ENCODE measurements at places on chromosomes 13 and 19.

DNA sequence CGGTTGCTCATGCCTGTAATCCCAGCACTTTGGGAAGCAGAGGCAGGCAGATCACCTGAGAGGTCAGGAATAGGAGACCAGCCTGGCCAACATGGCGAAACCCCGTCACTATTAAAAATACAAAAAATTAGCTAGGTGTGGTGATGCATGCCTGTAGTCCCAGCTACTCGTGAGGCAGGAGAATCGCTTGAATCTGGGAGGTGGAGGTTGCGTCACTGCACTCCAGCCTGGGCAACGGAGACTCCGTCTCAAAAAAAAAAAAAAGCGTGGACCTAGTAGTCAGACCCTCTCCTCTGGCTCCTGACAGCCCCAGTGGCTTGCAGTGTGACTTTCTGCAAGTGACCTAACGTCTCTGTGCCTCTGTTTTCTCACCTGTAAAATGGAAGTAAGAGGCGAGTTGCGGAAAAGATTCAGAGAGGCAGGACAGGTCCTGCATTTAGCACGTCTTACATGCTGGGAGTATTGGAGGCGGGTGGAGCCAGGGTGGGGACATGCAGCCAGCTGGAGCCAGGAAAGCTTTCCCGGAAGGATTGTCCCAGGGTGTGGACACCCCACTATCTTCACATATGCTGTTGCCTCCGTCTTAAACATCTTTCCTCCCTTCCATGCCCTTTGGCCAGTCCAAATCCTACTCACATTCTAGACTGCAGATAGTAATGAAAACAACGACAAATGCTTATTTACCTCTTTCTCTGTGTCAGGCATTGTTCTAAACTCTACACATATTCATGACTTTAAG, 2.9 kb downstream of the TUBB4A start:
- DNase-seq, result no peak

- no peak for DNase-seq
These were observed 1.5 kb downstream of the STARD13 start for GRCh38 chr13:33284031-33284430.

GRCh38 chr13:42757678-42758420, 23.5 kb upstream of the FAM216B start:
- no peak for DNase-seq

GRCh38 chr19:57099199-57099661, 20.6 kb upstream of the USP29 start:
- peak; percentile 59 for DNase-seq

DNA sequence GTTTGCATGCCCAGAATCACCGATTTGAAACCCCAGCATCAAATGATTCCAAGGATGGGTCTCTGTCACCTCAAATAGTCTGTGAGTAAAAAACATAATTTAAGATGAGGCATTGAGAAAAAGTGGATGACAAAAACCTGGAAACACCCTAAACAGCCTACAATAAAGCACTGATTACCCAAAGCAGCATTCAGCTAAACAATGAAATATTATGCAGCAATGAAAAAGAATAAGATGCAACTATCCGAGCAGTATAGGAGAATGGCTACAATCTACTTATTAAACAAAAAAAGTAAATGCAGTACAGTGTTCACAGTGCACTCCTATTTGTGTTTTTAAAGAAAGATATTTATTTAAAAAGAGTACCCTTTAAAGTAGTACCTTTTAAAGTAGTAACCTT, 7.7 kb upstream of the RFX2 start:
- DNase-seq, result no peak

DNA sequence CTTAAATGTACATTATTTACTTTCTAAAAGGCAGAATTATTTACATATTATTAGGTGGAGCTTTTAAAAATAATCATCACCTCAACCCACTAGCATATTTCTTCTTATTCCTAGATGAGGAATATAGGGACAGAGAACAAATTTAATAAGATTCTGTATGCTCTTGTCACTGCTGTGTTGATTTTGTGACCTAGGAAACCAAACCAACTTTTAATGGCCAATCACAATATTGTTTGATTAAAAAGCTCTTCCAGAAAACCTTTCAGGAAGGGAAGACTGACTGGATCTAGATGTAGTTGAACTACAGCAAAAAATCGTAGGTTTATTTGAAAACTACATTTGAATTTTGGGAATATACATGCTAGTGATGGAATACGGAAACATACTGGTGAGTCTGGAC, 91.8 kb upstream of the RAP2A start:
- DNase-seq, result no peak

GRCh38 chr19:41540041-41540695, 35.8 kb upstream of the CEACAM21 start:
- no peak for DNase-seq

GRCh38 chr19:38599722-38600121, 18.0 kb downstream of the MAP4K1 start:
- no peak for DNase-seq

DNA sequence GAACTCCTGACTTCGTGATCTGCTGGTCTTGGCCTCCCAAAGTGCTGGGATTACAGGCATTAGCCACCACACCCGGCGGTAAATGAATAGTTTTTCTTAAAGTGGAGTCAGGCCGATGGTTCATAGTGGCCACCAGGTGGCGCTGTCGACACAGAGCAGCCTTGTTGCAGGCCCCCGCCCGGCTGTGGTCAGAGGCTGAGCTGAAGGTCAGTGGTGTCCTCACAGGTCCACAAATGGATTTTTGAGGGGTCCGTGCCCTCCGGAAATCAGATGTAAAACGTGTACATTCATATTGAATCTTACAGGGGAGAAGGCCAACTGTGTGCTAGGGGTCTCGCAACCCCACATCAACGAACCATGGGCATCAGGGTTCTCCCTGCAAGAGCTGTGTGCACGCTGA, 13.4 kb upstream of the WDR18 start:
- peak; percentile 20 for DNase-seq

DNA sequence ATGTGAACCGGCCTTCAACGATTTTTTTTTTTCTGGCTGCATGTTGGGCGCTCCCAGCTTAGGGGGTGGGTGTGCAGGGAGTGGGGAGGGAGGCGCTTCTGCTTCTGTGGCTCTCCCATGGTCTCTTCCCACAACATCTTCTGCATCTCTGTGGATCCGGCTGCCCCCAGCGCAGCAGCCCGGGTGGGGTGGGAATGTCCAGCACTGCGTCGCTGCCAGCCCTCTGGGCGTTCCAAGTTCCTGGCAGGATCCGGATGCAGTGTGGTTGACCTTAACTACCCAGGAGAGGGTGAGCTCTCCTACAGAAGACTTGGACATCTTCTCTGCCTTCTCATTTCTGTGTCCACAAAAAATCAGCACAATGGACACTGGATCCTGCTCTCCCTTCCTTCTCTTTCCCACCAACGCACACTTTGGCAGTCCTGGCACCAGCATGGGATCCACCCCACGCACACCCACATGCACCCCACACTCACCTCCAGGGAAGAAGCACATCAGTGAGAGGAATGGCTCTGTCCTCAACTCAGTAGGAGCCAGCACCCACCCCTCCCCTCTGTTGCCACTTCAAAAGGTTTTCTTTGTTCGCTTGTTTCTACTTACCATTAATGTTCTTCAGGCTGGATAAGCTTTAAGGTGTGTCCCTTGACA, 177.3 kb downstream of the COL4A1 start:
- DNase-seq, result no peak

- no peak for DNase-seq
These were observed 10.6 kb upstream of the RAB20 start for GRCh38 chr13:110571896-110572777.

- no peak for DNase-seq
These were observed 27.8 kb downstream of the ERCC5 start for GRCh38 chr13:102873653-102874052.

- DNase-seq, result no peak
These were observed 15.0 kb upstream of the DHRS12 start for GRCh38 chr13:51818781-51819511.

DNA sequence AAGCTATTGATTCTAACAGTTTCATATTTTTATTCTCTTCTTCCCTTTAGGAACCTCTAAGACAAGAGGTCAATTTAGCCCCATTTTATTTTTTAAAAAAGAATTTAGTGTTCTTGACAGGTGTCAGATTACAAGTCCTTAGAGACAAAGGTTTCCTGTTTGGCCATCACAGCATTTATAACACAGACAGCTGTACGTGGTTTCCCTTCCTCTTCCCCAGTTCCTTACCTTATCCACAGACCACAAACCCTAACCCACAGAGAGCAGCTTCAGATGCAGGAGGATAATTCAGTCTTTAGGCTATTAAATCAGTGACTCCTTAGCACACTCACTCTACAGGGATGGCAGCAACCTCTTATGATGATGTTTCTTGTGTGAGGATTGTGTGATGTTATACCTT, 1210.1 kb downstream of the DIAPH3 start:
- DNase-seq, result no peak

- no peak for DNase-seq
These were observed 1.6 kb downstream of the CCDC97 start for GRCh38 chr19:41311613-41312012.

DNA sequence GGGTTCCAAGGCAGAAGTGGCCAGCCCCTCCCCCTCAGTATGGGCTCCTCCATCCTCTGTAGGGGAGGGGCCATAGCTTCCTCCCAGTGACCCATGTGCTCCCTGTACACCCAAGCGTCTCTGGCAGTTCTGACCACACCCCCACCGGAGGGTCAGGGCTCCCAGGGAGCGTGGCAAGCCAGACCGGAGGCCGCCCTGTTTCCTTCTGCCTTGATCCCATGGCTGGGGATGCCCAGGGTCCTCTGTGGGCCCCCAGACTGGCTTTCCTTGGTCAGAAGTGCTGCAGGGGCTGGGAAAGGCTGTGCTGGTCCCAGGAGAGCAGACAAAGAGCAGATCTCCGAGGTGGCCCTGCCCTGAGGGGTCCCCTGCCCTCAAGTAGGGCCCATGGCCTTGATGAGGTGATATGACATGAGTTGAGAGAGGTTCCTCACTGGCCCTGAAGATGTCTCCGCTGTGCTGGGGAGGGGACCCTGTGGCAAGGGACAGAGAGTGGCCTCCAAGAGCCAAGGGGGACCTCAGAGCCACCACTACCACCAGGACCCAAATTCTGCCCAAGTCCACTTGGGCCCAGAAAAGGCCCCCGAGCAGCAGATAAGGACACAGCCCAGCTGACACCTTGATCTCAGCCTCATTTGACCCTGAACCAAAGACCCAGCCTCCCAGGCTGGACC, 7.8 kb upstream of the F2RL3 start:
- no peak for DNase-seq

DNA sequence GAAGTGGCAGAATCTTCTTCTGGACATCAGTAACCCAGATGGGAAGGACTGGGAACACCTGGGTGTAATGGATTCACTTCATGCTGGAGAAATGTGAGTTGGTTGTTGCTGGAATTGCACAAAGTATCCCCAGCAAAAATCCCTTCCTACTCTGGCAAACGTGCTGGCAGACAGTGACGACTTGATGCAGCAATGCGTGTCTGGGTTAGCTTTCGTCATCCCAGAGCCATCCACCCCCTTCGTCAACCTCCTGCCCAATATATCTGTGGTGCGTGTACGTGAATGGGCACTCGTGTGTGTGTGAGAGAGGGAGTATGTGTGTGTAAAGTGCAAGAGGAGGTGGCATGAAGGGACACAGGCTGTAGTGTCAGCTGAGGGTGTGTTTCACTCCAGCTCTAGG, 70.9 kb downstream of the TM9SF2 start:
- no peak for DNase-seq
